ENCODE measurements at places on chromosomes 6 and 20. TPM values are rescaled to one million over a fixed set of nuclear protein-coding genes. Genes with fewer than 3 reads are reported as not detected.

The ADGB gene
- total RNA-seq = not detected

The BPIFB2 gene
- total RNA-seq = not detected

The SLC17A3 gene
- total RNA-seq = not detected

The ENTPD6 gene
- total RNA-seq = 68.3 TPM

The STMND1 gene
- total RNA-seq = not detected

The TMEM74B gene
- total RNA-seq = not detected

The ECI2 gene
- total RNA-seq = 44.2 TPM

The CAGE1 gene
- total RNA-seq = 0.37 TPM

The TNNC2 gene
- not detected for total RNA-seq

The TRPC4AP gene
- 45.9 TPM for total RNA-seq

The EYA4 gene
- total RNA-seq = 3.9 TPM

The ME1 gene
- 29.6 TPM for total RNA-seq

The AIG1 gene
- 55.2 TPM for total RNA-seq

The WFDC12 gene
- not detected for total RNA-seq

The NECAB3 gene
- total RNA-seq = 21.4 TPM

The BIRC7 gene
- not detected for total RNA-seq

The AVP gene
- total RNA-seq = not detected

The GRIK2 gene
- total RNA-seq = 0.07 TPM

The MACROD2 gene
- total RNA-seq = not detected

The LY6G5C gene
- total RNA-seq = 0.79 TPM

The COX4I2 gene
- not detected for total RNA-seq

The ABHD16B gene
- not detected for total RNA-seq

The NKAPL gene
- 0.56 TPM for total RNA-seq

The LAMA5 gene
- total RNA-seq = 243 TPM

The TREML4 gene
- not detected for total RNA-seq

The RNF144B gene
- total RNA-seq = 38.2 TPM

The SYNE1 gene
- 2.5 TPM for total RNA-seq
